Neural progenitor cell (in vitro differentiated cells): ENCODE measurements at places on chromosomes 13 and 19. TPM values are rescaled to one million over a fixed set of nuclear protein-coding genes. Genes with fewer than 3 reads are reported as not detected.
A peak's percentile ranks its signal among the peaks of the same experiment; 100 is the strongest.

DNA sequence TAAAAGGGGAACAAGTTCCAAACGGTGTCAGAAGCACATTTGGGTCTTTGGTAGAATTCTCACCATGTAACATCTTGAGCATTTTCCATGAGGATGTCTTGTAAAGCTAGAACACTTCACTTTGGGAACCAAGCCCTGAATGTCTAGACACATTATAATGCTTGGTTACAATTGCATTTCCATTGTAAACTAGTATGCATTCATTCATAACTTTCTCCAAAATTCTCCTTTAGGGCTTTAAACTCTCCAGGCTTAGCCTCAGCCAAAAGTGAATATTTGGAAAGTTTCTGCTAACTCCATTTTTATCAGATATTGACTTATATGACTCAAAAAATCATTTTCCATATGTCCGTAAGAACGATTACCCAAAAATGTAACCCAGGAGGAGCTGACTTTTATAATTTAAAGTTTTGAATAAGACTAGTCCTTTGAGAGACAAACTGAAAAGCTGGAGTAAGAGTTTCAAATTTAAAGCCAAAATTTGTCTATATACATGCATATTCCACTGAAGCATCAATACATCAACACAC lies 1170.4 kb downstream of the EFNB2 start:
- DNase-seq, result no peak
- H3K4me1 ChIP-seq, result peaks cover 12% of the 10 kb centered on the region
- no peaks in the 10 kb centered on the region for H3K27me3 ChIP-seq

DNA sequence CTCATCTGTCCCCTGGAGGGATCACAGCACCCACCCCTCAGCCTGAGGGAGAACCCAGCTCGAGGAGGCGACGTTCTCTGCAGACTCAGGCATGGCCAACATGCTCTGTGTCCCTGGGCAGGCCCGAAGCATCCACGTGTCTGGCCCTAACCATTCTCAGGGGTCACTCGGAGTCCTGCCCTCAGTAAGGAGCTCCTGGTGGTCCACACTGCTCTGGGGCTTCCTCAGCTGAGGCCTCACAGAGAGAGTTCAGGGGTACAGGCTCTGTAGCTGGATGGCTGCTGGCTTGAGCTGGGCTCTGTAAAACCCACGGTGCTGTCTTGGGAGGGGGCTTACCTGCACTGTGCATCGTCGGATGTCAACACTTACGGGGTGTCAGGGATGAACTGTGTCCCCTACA lies 4.4 kb upstream of the SIGLEC8 start:
- H3K36me3 ChIP-seq, result no peaks in the 10 kb centered on the region
- DNase-seq, result no peak
- H3K4me3 ChIP-seq, result no peak overlapping the region
- H3K4me1 ChIP-seq, result no peaks in the 10 kb centered on the region
- H3K27me3 ChIP-seq, result peaks cover 36% of the 10 kb centered on the region
- no peak overlapping the region for H3K27ac ChIP-seq

DNA sequence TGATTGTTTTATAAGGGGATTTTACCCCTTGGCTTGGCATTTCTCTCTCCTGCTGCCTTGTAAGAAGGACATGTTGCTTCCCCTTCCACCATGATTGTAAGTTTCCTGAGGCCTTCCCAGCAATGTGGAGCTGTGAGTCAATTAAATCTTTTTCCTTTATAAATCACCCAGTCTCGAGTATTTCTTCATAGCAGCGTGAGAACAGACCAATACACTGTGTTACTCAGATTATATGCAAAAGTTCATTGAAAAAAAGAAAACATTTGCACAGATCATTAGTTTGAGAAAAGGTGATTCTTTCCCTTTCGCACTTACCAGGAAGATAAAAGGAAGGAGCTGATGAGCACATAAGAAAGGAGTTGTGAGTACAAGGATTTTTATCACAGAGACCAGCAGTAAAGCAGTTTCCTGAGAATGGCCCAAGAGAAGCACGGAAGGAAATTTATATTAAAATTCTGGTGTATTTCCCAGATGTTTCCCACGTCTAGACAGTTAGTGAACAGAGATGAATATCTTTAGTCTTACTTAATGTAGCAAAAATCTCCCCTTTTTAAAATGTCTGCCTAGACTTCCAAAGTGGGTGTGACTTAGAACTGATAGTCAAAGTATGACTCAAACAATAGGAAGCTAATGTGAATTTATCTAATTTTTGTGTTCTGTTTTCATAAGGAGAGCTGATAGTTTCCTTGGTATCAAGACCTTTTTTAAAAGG lies 431.8 kb upstream of the SGCG start:
- no peak overlapping the region for H3K4me3 ChIP-seq
- H3K4me1 ChIP-seq, result no peaks in the 10 kb centered on the region
- DNase-seq, result no peak
- H3K36me3 ChIP-seq, result no peaks in the 10 kb centered on the region
- no peaks in the 10 kb centered on the region for H3K27me3 ChIP-seq
- H3K27ac ChIP-seq, result no peak overlapping the region

- no peaks in the 10 kb centered on the region for H3K27me3 ChIP-seq
- no peaks in the 10 kb centered on the region for H3K4me1 ChIP-seq
- DNase-seq, result no peak
- H3K27ac ChIP-seq, result no peak overlapping the region
Measured at GRCh38 chr13:88586263-88586662, 915.1 kb downstream of the SLITRK5 start.

- no peaks in the 10 kb centered on the region for H3K27me3 ChIP-seq
- H3K36me3 ChIP-seq, result no peaks in the 10 kb centered on the region
- H3K4me1 ChIP-seq, result no peaks in the 10 kb centered on the region
- peak; percentile 23 for DNase-seq
- H3K27ac ChIP-seq, result no peak overlapping the region
- H3K4me3 ChIP-seq, result no peak overlapping the region
Measured at GRCh38 chr19:23996549-23996948, 81.9 kb downstream of the ZNF726 start.

DNA sequence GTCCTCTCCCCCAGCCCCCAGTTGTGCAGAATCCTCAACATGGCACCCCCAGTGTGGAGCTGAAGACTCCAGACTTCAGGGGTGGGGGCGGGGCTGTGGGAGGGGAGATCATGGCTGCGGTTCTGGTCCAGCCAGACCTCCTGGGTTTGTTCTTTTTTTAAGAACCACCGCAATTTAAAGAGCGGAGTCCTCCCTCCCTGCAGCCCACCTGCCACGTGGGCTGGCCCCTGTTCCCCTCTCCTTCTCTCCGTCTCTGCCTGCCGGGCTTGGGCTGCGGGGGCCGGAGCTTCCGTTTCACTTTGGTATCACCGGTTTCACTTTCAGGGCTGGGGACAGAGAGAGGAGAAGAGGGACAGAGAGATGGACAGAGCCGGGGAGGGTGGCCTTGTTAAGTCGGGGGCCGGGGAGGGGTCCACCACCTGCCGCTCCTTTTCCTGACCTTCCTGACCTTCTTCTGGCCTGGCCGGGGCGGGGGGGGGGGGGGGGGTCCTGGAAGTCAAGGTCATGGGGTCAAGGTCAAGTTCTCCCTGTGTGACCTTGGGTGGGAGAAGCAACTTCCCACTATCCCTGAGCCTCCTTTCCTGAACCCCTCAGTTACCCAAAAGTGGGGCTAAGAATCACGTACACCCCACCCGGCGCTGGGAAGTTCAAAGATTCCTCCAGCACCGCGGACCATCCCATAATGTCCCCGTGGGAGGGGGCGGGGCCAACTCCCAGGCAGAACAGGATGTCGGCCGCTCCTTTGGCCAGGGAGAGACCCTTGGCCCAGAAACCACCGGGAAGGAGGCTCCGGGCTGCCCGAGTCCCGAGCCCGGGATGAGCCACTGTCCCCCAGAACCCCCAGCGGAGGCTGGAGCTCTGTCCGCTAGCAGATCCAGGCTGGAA lies 11.3 kb upstream of the ZBTB7A start:
- H3K4me1 ChIP-seq, result no peaks in the 10 kb centered on the region
- no peak overlapping the region for H3K4me3 ChIP-seq
- H3K27ac ChIP-seq, result no peak overlapping the region

DNA sequence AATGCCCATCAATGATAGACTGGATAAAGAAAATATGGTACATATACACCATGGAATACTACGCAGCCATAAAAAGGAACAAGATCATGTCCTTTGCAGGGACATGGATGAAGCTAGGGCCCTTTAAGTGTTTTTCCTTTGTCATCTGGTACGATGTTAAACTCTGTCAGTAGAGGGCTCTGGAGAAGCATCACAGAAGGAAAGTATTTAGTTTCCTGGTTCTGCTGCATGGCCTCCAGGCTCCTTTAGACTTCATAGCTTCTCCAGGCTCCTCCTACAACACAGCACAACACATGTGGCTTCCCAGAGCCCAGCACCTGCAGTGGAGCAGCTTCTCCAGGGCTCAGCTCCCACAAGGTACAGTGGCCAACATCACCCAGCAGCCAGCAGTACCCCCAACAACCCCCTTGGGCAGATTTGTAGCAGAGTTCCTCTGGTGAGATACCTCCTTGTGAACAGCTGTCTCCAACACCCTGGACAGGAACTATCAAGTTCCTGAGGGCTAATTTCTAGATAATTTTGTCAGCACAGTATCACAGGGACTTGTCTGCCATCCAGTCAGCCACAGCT lies 63.4 kb downstream of the KCTD12 start:
- no peaks in the 10 kb centered on the region for H3K36me3 ChIP-seq
- no peak overlapping the region for H3K27ac ChIP-seq
- DNase-seq, result no peak
- H3K27me3 ChIP-seq, result no peaks in the 10 kb centered on the region
- no peaks in the 10 kb centered on the region for H3K4me1 ChIP-seq
- no peak overlapping the region for H3K4me3 ChIP-seq

DNA sequence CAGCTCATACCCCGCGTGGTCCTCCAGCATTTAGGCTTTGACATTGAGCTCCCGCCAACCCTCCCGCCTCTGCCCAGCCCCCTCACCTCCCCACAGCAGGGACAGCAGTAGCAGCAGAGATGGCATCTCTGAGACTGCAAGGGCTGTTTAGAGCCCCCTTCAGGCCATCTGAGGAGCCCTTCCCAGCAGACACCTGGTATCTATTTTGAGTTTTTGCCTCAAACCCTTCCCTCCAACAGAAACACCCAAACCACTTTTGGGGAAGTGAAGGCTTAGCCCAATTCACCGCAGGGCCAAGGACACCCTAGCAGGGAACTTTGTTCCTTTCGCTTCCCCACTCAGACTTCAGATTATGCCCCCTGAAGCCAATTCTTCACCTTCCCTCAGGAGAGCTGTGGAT lies 6.3 kb upstream of the ZNF175 start:
- no peak overlapping the region for H3K27ac ChIP-seq
- no peaks in the 10 kb centered on the region for H3K4me1 ChIP-seq
- H3K36me3 ChIP-seq, result no peaks in the 10 kb centered on the region
- peaks cover 20% of the 10 kb centered on the region for H3K27me3 ChIP-seq

DNA sequence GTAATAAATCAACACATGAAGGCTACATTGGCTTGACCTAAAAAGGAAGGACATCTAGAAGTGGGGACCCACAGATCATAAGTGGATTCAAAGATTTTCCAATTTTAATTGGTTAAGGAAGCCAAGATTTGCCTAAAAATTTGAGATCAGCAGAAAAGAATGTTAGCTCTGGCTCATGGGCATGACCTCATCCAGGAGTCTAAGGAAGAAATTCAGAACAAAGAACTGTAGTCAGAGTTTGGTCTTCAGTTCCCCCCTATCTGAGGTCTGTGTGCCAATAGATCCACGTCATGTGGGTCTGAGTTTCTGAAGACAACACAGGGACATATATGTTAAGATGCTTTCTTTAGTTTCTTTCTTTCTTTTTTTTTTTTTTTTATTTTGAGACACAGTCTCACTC lies 648.8 kb upstream of the SPRY2 start:
- no peak overlapping the region for H3K27ac ChIP-seq
- H3K36me3 ChIP-seq, result peaks cover 3% of the 10 kb centered on the region
- no peaks in the 10 kb centered on the region for H3K27me3 ChIP-seq
- no peak overlapping the region for H3K4me3 ChIP-seq
- DNase-seq, result no peak

DNA sequence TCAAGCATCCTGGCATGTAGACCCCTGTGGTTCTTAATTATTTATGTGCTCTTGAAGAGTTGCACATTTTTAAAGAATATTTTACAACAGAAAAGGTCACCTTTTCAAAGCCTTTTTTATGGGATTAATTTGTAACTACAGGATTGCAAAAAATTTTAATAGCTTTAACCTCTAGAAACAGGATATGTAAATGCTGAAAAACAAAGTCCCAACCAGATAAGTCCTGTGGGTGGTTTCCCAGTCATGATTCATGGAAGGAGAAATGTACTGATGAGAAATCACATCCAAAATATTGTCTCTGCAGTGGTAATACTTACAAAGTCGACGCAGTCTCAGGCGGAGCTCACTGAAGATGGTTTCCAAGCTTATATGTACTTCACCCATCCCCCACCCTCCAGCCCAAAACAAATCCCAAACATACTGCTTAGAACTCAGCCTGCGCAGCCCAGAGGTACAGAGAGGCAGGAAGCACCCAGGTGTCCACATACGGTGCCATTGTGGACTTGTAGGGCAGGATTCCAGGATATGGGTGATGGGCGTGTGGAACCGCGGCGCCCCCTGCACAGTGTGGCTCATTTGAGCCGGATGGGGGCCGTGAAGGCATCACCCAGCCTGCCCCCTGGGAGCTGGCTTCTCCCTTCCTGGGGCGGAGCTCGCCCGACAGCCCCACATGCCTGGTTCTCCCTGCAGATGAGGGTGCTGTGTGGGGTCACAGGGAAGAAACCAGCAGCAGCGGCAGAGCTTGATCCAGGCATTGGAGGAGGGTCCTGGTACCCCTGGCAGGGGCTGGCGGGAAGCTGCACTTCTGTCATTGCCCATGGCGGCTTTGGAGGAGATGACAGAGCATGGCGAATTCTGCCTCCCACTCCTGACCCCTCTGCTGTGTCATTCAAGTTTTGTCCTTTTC lies 101.2 kb downstream of the ATP11A start:
- no peak overlapping the region for H3K27ac ChIP-seq
- H3K36me3 ChIP-seq, result no peaks in the 10 kb centered on the region
- no peak for DNase-seq
- no peaks in the 10 kb centered on the region for H3K4me1 ChIP-seq

DNA sequence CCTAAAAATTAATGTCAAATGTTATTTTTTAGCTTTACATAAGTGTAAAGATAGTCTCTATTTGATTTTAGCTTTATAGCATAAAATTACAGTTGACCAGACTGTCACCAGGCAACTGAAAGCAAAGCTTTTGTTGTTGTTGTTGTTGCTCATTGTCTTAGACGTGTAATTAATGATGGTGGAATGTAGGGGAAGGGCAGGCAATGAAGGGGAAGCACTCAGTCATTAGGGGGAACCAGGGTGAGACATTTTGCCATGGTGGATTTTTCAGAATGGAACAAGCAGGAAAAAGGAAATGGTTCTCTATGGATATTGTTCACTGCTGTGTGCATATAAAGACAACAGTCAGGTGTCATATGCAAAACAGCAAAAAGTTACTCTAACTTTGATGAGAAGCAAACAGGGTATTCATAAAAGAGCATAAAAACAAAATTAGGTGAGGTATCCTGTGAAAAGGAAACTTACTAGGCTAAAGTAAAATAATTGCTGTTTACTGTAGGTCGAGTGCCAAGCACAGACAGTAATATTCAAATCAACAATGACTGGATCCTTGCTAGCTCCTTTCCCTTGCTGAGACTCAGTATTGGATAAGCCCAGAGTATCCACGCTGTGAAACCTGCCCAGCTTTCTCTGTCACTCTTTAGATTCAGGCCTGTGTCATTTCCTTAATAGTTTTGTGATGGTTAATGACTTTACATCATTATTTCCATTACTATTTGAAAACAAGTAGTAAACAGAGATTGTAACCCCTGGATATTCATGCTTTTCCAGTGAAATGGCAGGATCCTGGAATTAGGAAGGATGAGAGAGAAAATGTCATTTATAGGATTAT lies 110.5 kb downstream of the LRCH1 start:
- H3K4me1 ChIP-seq, result peaks cover 37% of the 10 kb centered on the region
- no peak for DNase-seq
- H3K4me3 ChIP-seq, result no peak overlapping the region
- H3K36me3 ChIP-seq, result no peaks in the 10 kb centered on the region
- no peak overlapping the region for H3K27ac ChIP-seq

Gene NKG7
- not detected in 2 replicates for total RNA-seq

Gene SPTBN4
- 2.5 and 8.4 TPM in 2 replicates for total RNA-seq

Gene HIF3A
- 6.7 and 18.0 TPM in 2 replicates for total RNA-seq
